Retinal pigment epithelial cell (primary cell): ENCODE measurements at places on chromosomes 4 and X.

- no peak for DNase-seq
Measured at GRCh38 chr4:54228961-54229501, at the start of gene PDGFRA. TSS of gene PDGFRA (plus strand) at chr4:54229293. CDS start at chr4:54258769, 29,476 bp downstream.

DNA sequence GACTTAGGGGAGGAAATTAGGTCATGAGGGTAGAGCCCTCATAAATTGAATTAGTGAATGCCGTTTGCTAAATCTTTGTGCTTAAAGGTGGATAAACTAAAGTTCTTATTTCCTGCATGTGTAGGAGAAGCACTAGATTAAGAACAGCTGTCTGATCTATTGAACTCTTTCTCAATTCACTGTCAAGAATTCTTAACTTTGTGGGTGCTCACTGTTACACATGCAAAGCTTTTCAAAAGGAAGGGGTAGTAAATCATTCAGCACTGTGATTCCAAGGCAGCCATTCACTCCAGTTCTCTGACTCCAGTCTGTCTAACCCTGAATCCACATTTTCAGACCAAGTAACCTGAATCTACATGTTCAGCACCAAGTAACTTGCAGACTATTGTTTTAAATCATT lies 1520.1 kb downstream of the PCDH18 start:
- no peak for DNase-seq

DNA sequence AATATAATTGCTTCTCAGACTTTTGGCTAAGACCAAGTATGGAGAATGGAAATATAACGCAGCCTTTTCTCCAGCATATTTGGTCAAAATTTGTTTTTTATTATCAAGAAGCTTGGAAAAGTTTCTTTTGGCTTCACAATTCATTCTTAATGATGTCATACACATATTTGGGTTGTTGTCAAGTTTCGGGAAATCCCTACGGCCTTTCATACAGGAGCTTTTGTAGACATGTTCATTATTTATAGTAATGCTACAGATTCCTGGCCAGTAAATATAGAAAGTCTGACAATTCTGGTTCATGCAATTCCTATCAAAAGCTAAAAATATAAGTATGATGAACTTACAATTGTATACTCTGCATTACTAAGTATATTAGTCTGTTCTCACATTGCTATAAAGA lies 112.9 kb downstream of the IRF2 start:
- DNase-seq, result no peak

GRCh38 chrX:39948582-39948981 lies 149.2 kb downstream of the BCOR start:
- DNase-seq, result no peak

DNA sequence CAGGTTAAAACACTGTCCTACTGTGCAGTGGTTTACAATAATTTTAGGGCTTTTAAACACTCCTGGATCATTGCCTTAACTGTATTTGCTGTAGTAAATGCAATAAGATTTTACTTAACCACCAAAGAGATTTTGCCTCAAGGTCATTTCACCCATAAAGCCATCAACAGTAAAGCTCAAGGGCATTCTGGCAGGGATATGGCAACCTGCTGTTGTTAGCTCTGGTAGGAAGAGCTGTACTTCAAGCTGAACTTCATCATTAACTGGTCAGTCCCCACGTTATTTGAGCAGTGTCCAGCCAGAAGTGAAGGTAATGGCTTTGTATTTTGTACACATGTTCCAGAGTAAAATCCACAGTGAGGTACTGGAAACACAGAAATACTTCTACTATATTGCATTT lies 26.9 kb upstream of the MAOA start:
- no peak for DNase-seq

DNA sequence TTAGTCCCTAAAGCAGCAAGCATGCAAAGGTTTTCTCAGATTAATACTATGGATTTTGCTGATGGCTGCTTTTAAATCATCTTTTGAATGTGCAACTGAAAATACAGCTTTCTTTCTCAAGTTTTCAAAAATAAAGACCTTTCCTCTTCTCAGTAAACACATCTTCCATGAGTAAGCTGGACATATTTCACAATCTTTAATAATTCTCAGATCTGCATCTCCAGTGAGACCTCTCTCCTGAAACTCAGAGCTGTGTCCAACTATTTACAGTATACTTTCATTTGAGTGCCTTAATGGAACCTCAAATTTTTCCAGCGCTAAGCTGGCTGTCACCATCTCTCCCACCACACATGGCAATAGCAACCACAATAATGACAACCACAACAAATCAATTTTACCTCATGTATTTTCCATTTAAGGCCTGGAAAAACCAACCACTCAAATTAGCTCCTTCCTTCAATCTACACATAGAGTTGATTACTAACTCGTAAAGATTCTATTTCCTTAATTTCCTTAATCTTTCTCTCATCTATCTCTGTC lies 192.4 kb upstream of the RPL34 start:
- DNase-seq, result no peak

- DNase-seq, result no peak
Measured at GRCh38 chr4:38169524-38169923, 209.3 kb downstream of the PTTG2 start.

- DNase-seq, result no peak
Measured at GRCh38 chr4:1240721-1241465, 8.0 kb downstream of the CTBP1 start.

DNA sequence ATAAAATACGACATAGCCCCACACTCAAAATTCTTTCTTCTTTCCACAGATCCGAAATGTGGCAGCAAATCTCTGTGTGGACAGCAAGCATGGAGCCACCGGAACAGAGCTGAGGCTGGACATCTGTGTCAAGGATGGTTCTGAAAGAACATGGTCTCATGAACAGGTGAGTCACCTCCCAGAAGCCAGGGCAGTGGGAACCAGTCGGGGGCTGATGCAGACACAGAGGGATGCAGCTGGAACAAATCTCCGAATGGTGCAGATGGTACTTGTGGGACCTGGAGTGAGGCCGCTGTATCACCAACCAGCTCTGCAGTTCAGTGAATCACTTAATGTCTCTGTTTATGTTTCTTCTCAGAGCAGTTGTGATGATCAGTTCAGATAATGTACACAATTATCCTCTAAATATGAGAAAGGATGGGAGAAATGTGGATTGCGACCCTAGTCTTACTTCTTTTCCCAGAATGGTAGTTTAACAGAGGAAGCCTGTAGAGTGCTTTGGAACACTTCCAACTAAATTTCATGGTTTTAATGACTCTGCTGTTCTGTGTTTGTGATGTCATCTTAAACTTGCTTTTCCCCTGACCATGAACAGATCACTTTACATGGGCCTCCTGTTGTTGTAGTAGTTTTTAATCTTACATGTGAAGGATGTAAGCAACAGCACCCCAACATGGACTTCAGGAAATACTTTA lies 159.3 kb upstream of the GALNT7 start:
- DNase-seq, result no peak

GRCh38 chr4:96713271-96713850 lies 873.5 kb downstream of the PDHA2 start:
- no peak for DNase-seq

DNA sequence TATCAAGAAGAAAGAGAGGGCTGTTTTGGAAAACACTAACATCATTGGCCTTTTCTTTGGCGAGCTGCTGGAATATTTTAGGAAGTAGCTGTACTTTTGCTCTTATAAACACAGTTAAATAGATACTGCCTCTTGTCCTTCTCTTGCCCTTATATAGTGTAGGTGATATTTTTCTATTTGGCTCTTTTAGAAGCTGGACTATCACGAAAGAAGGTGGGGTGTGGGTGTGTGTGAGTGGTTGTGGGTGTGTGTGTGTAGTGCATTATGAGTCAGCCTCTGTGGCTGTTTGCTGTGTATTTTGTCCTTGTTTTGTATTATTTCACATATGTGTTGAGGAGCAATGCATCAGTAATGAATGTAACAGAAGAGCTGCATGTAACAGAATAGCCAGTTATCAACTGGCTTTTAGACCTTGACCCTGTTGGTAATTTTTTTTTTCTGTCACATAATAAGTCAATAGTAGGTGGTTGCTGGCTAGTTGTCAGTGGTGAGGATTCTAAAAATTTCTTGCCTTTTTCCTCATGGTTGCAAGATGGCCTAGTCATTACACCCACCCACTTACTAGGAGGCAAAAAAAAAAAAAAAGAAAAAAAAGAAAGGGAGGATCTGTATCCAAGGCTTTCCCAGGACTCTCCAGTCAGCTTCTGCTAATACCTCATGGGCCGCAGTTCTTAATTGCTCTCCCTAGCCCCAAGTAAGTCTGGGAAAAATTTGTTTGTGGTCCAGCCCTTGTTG lies 23.8 kb downstream of the ARHGAP10 start:
- no peak for DNase-seq

GRCh38 chr4:6608758-6609414 lies 31.6 kb upstream of the MRFAP1 start:
- no peak for DNase-seq

- no peak for DNase-seq
Measured at GRCh38 chr4:144350706-144351105, 210.2 kb upstream of the GYPA start.

DNA sequence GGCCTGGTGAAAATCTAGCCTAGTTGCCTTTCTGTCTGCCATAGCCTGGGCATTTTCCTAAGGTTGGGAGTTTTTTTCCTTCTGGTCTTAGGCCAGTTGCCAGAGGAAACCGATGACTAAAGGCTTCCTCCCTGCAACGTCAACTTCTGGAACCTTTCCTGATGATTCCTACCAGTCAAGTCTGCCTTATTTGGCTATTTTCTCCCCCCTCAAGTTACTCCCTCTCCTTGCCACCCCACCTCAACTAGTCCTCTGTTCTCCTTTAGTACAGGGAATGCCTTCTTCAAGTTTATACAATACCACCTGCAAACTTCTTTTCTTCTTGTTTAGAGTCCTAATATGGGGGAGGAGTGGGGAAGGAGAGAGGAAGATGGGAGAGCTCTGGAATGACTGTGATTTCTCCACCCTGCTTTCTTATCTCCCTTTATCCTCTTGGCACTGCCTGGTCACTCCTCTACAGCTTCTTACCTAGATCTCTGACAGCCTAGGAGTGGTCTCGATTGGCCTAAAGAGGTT lies 10.6 kb downstream of the MSN start:
- no peak for DNase-seq

GRCh38 chr4:149933883-149934282 lies 118.2 kb upstream of the IQCM start:
- DNase-seq, result no peak
